ENCODE measurements at places on chromosomes 3 and 15. TPM values are rescaled to one million over a fixed set of nuclear protein-coding genes. Genes with fewer than 3 reads are reported as not detected.

The HHATL gene
- total RNA-seq = 6.4 TPM

DNA sequence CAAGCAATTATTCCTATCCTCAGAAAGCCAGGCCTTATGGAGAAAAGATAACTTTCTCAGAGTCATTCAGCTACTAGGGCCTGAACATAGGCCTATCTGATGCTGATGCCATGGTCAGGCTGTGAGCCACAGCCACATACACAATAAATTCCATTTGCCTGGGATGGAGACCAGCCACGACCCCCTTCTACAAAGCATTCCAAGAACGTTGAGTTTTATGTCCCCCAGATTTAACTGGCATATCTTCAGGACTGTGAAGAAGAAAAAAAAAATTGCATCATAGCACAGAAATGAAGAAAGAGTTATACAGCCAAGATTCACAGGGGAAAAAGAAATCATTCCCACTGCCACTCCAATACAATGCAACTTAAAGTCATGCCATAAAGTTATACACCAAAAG, 100.0 kb downstream of the THBS1 start:
- H3K36me3 ChIP-seq = no peaks in the 10 kb centered on the region
- H3K4me3 ChIP-seq = no peak overlapping the region
- H3K4me1 ChIP-seq = no peaks in the 10 kb centered on the region
- H3K27me3 ChIP-seq = no peaks in the 10 kb centered on the region
- DNase-seq = no peak

GRCh38 chr3:106030627-106030963, 161.8 kb upstream of the CBLB start:
- no peak overlapping the region for H3K27ac ChIP-seq
- H3K27me3 ChIP-seq = no peaks in the 10 kb centered on the region
- DNase-seq = no peak

GRCh38 chr15:80507131-80507530, 102.9 kb downstream of the ARNT2 start:
- H3K27me3 ChIP-seq = no peaks in the 10 kb centered on the region
- H3K27ac ChIP-seq = no peak overlapping the region
- H3K36me3 ChIP-seq = no peaks in the 10 kb centered on the region
- peaks cover 22% of the 10 kb centered on the region for H3K4me1 ChIP-seq

The KNL1 gene
- 66.0 TPM for total RNA-seq

The ADPRH gene
- 8.6 TPM for total RNA-seq

The ROBO2 gene
- total RNA-seq = 23.3 TPM

The ANKUB1 gene
- total RNA-seq = 0.56 TPM

The IQGAP1 gene
- total RNA-seq = 102 TPM

The LDHAL6B gene
- 18.6 TPM for total RNA-seq

The WWTR1 gene
- 46.5 TPM for total RNA-seq

The SERPINI2 gene
- not detected for total RNA-seq

The SPTSSB gene
- not detected for total RNA-seq

DNA sequence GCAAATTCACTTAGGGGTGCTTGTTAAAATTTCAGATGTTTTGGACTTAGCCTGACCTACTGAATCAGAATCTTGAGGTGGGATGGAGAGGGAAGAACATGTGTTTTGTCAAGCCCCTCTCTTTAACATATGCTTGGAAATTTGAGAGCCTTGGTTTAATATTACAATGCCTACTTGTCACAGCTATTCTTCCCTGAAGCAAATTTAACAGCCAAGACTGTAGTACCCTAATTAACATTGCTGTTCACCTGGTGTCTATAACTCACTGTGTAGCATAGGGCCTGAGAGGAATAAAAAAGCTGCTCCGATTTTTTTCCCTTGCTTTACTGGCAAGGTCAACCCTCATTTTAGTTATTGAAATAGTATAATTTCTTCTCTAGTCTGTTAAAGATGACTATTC, 880.1 kb downstream of the CADM2 start:
- no peak for DNase-seq
- no peaks in the 10 kb centered on the region for H3K27me3 ChIP-seq
- H3K4me3 ChIP-seq = no peak overlapping the region

The CCDC13 gene
- 12.5 TPM for total RNA-seq

DNA sequence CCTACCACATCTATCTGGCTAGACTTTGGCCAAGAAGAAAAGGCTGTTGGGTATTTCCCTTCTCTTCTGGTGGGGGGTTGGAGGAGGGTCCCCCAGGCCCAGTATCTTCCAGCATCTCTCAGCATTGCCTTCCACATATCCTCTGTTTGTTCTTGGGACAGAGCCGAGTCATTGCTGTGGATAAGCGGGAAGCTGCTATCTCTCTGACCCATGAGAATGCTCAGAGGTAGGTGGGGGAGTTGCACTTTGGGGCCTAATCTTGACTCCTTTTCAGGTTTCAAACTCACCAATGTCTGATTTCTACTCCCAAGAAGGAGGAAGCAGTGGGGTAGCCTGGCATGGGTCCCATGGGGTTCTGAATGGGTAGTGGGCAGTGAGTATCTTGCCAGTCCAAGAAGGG, 8.0 kb downstream of the HEMK1 start:
- H3K27me3 ChIP-seq = no peaks in the 10 kb centered on the region
- H3K36me3 ChIP-seq = no peaks in the 10 kb centered on the region
- no peak overlapping the region for H3K4me3 ChIP-seq
- no peak for DNase-seq

DNA sequence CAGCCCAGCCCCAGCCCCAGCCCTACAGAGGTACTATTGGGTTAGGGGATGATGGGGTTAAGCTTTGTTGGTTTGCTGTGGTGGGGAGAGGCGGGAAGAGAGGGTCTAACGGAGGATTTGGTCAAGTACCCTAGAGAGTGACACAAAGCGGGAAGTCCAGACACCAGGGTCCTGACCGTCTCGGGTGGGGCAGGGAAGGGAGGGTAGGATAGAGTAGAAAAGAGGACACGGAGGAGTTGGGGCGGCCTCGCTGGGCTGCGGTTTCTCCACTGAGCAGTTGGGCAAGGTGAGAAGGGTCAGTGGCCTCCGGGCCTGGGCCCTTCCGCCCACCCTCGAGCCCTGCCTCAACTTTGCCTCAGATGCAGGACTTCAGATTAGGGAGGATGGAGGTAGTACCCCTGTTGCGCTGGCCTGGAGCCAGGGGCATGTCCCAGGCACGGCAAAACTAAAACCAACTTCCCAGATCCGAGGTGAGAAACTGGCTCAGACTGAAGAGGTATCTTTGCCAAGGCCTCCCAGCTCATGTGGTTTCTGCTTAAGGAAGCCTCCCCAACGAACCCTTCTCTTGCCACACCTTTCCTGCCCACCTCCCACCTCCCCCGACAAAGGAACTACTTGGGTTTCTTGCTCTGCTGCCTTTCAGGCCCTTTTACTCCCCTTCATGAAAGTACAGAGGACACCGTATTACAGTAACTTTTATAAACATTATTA, 551 bp downstream of the PML start:
- no peak for DNase-seq
- peak overlapping the region; percentile 92 for H3K27ac ChIP-seq
- peaks cover 41% of the 10 kb centered on the region for H3K4me1 ChIP-seq
- H3K36me3 ChIP-seq = no peaks in the 10 kb centered on the region
- no peaks in the 10 kb centered on the region for H3K27me3 ChIP-seq

The LRRC31 gene
- 0.24 TPM for total RNA-seq

GRCh38 chr3:468172-468571, 271.6 kb downstream of the CHL1 start:
- H3K4me1 ChIP-seq = no peaks in the 10 kb centered on the region
- no peak for DNase-seq
- no peak overlapping the region for H3K27ac ChIP-seq
- H3K36me3 ChIP-seq = no peaks in the 10 kb centered on the region
- H3K4me3 ChIP-seq = no peak overlapping the region
- no peaks in the 10 kb centered on the region for H3K27me3 ChIP-seq

The EAF2 gene
- total RNA-seq = 6.9 TPM

- no peaks in the 10 kb centered on the region for H3K4me1 ChIP-seq
- no peak overlapping the region for H3K27ac ChIP-seq
- no peaks in the 10 kb centered on the region for H3K27me3 ChIP-seq
Observed at GRCh38 chr3:151265866-151266265, 12.5 kb downstream of the P2RY14 start.

DNA sequence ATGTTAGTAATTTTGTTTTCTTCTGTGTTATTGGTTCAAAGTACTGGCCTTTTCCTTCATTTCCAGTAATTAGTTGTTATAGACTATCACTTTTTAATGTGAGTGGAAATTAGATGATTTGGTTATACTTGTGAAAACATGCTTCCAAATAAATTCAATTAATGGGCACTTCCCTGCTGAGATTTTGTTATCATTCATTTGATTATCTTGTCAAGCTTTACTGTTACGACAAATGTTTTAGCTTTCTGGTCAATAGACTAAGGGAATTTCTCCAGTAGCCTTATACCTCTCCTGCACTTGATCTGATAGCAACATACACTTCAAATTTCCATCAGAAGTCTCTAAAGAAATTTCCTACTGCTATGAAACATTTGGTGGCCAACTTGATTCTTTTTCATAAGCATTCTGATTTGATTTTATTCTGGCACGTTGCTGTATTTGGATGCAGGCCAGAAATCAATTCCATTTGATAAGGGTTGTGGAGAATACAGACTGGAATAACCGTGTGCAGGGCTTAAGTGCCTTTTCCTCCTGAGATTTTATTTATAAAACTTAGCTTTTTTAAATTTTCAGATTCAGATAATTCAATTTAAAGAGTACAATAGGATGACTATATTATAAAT, 573.8 kb upstream of the NAALADL2 start:
- H3K27ac ChIP-seq = no peak overlapping the region
- no peak overlapping the region for H3K4me3 ChIP-seq
- H3K27me3 ChIP-seq = no peaks in the 10 kb centered on the region

DNA sequence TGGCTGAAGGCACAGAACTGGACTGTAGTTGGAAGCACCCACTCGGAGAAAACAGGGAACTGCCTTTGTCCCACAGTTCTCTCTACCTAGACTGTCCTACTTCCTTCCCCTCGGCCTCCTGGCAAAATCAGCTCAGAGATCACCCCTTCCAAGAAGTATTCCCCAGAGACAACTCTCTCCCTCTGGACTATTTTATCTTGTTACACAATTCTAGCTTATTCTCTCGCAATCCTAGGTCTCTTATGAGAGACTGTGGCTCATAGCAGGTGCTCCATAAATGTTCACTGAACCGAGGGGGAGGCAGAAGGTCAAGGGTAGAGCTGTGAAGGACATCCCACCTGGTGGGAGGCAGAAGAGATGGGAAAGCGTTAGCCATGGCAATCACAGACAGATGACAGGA, 10.6 kb downstream of the HEG1 start:
- DNase-seq = no peak
- no peak overlapping the region for H3K4me3 ChIP-seq
- H3K36me3 ChIP-seq = no peaks in the 10 kb centered on the region

DNA sequence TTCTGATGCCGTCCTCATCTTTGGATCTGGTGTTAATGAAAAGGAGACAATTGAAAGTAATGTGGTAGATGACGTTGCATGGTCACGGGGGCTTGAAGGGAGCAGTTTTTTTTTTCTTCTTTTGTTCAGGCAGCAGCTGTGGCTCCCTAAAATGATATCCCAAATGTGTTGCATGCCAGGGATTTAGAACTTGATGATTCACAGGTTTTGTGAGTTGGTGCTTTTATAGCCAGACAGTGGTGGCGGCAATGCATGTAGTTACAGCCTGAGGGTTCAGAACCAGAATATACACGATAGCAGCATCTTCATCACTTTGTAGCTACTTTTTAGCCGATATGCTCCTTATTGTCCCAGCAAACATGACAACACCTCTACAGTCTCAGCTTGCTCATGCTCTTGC, 133.4 kb downstream of the CHST2 start:
- no peak overlapping the region for H3K4me3 ChIP-seq
- H3K36me3 ChIP-seq = no peaks in the 10 kb centered on the region
- no peak for DNase-seq
- H3K4me1 ChIP-seq = no peaks in the 10 kb centered on the region
- H3K27me3 ChIP-seq = no peaks in the 10 kb centered on the region

The GATA2 gene
- 11.9 TPM for total RNA-seq

- H3K27me3 ChIP-seq = no peaks in the 10 kb centered on the region
- no peak overlapping the region for H3K4me3 ChIP-seq
- no peak overlapping the region for H3K27ac ChIP-seq
- no peaks in the 10 kb centered on the region for H3K36me3 ChIP-seq
- DNase-seq = no peak
Observed at GRCh38 chr15:62119227-62119864, 45.7 kb downstream of the C2CD4B start.

Data from testis (tissue), 5 donors.